Activated CD4-positive, alpha-beta T cell treated with anti-CD3 and anti-CD28 coated beads, Interleukin-2, amount 10 ng/mL, durations not matched to agents 24 days and 14 days (primary cell): ENCODE measurements at places on chromosomes 3 and 15. TPM values are rescaled to one million over a fixed set of nuclear protein-coding genes. Genes with fewer than 3 reads are reported as not detected.

DNA sequence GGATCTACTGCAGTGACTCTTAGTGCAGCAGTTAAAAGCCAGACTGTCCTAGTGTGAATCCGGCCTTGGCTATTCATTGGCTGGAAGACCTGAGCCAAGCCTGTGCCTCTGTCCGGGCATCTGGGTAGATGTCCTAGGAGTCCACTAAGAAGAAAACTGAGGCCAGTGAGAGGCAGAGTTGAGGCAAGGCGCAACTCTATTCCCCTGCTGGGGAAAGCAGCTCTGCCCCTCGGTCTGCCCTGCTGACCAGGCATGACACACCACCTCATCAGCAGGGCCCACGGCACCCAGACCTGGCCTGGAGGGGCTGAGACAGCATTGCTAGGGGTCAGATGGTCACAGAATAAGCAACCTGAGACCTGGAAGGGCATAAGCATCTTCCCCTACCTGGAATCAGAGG lies 46.7 kb upstream of the ABHD2 start:
- DNase-seq, result no peak
- no peaks in the 10 kb centered on the region for H3K36me3 ChIP-seq
- no peaks in the 10 kb centered on the region for H3K4me1 ChIP-seq
- H3K27ac ChIP-seq, result no peak overlapping the region

DNA sequence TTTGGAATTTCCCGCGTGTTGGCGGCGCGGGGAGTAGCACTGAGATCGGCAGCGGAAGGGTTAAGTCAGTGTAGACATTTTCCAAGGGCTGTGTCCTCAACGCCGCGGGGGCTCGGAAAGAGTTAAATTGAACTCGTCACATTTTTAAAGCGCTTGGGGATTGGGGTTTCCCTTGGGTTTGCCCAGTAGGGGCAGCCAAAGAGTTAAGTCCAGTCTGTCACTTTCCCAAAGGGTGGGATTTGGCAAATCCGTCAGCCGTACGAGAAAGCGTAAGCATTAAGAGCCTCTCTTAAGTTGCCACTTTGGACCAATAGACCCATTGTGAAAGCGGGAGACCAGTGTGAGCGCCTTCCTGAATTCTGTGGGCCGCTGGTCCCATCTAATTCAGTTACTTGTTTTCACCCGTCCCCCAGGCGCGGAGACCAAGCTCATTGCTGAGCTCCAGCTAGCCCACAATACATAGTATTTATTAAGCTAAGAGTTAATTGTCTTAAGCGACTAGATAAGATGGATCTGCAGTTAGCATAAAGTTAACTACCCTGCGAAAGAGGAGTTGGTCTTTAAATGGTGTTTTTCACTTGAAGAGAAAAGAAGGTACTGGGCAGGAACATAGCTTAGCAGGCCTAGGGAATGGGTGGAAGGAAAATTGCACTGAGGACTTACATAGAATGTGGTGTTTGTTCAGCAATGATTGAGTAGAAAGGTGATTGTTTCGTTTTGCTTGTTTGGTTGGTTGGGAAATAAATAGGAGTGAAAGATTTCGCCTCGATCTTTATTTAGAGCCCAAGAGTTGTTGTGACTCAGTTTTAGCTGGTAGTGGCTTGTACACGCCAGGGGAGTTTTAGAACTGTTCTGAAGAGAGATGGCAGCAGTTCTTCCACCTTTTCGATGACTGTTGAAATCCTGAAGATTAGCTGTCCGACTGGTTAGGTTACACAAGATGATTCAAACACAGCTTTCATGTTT lies 932 bp downstream of the ARL8B start:
- peak overlapping the region; percentile 96 for H3K27ac ChIP-seq
- DNase-seq, result peak; percentile 79
- H3K36me3 ChIP-seq, result peaks cover 14% of the 10 kb centered on the region
- H3K4me3 ChIP-seq, result peak overlapping the region; percentile 85
- no peaks in the 10 kb centered on the region for H3K27me3 ChIP-seq
- peaks cover 26% of the 10 kb centered on the region for H3K4me1 ChIP-seq

- DNase-seq, result no peak
- H3K4me3 ChIP-seq, result no peak overlapping the region
- H3K27me3 ChIP-seq, result no peaks in the 10 kb centered on the region
- H3K27ac ChIP-seq, result no peak overlapping the region
Observed at GRCh38 chr15:98933406-98933805, 74.2 kb downstream of the PGPEP1L start.

USP50 gene
- total RNA-seq, result 0.24 and 0.42 TPM in 2 replicates

SPCS1 gene
- total RNA-seq, result 134 and 135 TPM in 2 replicates

C3orf70 gene
- 0.02 and 0.05 TPM in 2 replicates for total RNA-seq
